ENCODE measurements at places on chromosomes 4 and X. TPM values are rescaled to one million over a fixed set of nuclear protein-coding genes. Genes with fewer than 3 reads are reported as not detected.

Gene GYG2
- 3.9 TPM for total RNA-seq

Gene FAT1
- total RNA-seq, result 580 TPM

Gene STPG2
- total RNA-seq, result not detected

Gene CMC4
- total RNA-seq, result 3.8 TPM

Gene SPOCK3
- not detected for total RNA-seq

- no peak for DNase-seq
- no peaks in the 10 kb centered on the region for H3K36me3 ChIP-seq
- H3K4me3 ChIP-seq, result no peak overlapping the region
Observed at GRCh38 chr4:81758574-81759264, 287.0 kb upstream of the RASGEF1B start.

DNA sequence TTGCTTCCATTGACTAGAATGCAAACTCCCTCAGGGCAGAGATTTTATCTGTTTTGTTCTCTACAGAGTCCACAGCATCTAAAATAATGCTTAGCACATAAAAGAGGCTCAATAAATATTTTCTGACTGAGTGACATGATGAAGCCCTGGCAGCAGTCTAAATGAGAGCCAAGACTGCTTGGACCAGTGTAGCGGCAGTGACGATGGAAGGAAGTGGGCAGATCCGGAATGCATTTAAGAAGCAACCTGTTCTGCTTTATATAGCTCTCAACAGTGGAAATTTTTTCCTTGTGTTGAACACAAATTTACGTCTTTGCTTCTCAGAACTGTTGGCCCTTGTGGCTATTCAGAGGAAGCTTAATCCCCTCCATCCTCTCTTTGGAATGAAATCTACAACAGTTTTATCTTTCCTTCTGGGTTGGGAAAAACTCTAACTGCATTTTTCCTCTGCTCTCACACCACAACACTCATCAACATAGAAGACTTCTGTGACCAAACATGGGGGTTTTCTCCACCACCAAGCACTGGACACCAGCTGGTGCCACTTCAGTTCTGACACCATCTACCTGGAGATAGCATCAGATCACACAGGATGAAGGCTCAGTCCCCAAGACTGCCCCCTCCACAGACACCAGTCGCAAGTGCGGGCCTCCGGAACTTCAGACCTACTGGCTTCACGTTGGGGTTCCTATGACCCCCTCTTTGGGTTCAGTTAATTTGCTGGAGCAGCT lies 7.0 kb upstream of the BEND4 start:
- H3K36me3 ChIP-seq, result no peaks in the 10 kb centered on the region
- H3K4me3 ChIP-seq, result no peak overlapping the region
- H3K27me3 ChIP-seq, result no peaks in the 10 kb centered on the region

DNA sequence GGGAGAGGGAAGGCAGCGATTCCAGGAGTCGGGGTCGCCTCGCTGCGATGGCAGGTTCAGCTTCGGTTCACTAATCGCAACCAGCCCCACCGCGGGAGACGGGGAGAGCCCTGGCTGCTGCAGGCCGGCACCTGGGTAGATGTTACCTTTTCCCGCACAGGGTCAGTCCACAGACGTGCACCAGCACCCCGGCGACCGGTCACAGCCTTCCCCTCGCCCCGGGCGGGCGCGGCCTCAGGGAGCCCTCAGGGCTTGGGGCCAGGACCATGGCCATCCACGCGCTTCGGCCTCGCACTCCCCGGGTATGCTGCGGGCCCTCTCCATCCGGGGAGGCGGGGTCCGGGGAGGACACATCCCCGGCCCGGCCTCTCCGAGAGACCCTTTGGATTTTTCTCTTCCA lies 26.1 kb upstream of the EXOC1L start:
- DNase-seq, result no peak
- no peaks in the 10 kb centered on the region for H3K36me3 ChIP-seq
- H3K4me1 ChIP-seq, result no peaks in the 10 kb centered on the region
- H3K4me3 ChIP-seq, result no peak overlapping the region

DNA sequence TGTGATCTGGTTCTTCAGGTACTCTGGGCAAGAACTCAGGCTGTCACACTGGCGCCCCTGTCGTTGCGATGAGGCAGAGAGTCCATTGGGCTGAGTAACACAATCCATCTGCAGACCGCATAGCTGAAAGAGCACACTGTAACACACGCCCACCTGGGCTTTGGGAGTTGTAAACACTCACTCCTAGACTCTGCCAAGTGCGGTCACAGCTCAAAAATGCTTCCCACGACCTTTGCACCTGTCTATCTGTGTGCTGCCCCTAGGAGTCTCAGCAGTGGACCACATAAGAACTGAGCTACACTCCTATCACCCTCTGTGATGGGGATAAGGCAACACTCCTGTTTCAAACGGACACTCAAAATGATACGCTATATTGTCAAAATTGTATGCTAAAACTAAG lies 2028.3 kb downstream of the PCDH7 start:
- no peak for DNase-seq
- no peaks in the 10 kb centered on the region for H3K4me1 ChIP-seq
- no peaks in the 10 kb centered on the region for H3K36me3 ChIP-seq

DNA sequence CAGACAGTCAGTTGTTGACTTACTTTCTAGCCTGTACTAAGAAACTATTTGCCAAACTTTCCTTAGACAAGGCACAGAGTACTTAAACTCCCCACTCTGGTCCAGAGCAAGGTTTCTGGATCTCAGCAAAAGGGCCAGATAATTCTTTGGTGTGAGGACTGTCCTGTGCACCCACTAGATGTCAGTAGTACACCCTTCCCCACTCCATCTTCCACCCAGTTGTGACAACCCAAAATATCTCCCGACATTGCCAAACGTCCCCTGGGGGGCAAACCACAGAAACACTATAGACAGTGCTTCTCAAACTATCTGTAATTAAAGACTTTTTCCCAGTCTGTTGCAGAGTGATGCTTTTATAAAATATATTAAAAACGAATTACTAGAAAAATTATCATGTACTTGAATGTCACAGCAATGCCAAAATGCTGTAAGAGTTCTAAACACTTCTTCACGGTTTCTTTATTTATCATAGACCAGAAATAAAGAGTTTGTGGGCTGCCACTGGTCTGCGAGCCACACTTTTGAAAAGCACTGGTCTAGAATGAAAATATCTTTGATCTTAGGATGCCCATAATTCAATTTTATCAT lies 203.5 kb downstream of the PRDM5 start:
- no peak for DNase-seq
- H3K27me3 ChIP-seq, result no peaks in the 10 kb centered on the region
- H3K4me1 ChIP-seq, result no peaks in the 10 kb centered on the region
- H3K36me3 ChIP-seq, result no peaks in the 10 kb centered on the region
- H3K27ac ChIP-seq, result no peak overlapping the region
- no peak overlapping the region for H3K4me3 ChIP-seq

DNA sequence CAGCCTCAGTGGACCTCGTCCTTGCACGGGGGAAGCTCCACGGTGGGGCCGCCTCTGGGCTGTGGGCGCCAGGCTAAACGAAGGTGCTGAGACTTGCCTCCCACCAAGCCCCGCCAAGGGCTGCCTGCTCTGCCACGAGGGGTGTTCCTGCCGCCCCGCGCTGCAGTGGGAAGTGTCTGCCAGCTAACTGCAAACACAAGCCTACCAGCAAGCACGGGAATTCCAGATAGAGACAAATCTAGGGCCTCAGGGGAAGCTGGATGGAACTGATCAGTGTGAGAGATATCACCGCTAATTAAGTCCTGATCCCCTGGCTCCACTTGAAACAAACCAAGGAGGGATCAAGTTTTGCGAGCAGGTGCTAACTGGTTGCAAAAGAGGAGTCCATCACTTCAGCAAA lies 181.6 kb upstream of the LEF1 start:
- no peak overlapping the region for H3K4me3 ChIP-seq
- no peaks in the 10 kb centered on the region for H3K27me3 ChIP-seq
- H3K4me1 ChIP-seq, result no peaks in the 10 kb centered on the region

DNA sequence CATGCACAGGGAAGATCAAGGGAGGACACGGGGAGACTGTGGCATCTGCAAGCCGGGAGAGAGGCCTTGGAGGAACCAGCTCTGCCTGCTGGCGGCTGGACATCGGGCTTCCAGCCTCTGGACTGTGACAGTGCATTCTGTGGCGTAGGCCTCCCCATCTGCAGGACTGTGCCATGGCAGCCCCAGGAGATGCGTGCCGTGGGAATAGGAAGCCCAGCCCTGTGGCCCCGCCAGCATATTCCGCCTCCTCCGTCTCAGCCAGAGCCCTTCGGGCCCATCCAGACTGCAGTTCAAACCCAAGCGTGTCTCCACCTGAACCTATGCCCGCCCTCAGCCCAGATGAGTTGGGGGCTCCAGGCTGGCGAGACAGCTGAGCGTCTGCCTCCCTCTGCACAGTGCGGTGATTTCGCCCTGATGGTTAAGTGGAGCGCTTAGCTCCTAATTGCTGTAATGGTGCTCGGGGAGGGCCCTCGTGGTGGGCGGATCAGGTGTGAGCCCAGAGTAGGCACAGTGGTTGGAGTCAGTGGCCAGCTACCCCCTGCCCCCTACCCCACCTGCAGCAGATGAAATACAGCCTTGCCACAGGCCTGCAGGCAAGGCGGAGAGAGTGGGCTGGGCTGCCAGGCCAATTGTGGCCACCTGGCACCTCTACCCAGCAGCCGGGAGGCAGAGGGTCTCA lies 133.9 kb downstream of the HMX1 start:
- no peaks in the 10 kb centered on the region for H3K4me1 ChIP-seq
- H3K36me3 ChIP-seq, result no peaks in the 10 kb centered on the region
- no peak overlapping the region for H3K27ac ChIP-seq
- no peaks in the 10 kb centered on the region for H3K27me3 ChIP-seq
